ENCODE measurements at places on chromosomes 7 and 10.

GRCh38 chr10:14024329-14025202, 306.2 kb downstream of the FRMD4A start:
- DNase-seq = no peak

DNA sequence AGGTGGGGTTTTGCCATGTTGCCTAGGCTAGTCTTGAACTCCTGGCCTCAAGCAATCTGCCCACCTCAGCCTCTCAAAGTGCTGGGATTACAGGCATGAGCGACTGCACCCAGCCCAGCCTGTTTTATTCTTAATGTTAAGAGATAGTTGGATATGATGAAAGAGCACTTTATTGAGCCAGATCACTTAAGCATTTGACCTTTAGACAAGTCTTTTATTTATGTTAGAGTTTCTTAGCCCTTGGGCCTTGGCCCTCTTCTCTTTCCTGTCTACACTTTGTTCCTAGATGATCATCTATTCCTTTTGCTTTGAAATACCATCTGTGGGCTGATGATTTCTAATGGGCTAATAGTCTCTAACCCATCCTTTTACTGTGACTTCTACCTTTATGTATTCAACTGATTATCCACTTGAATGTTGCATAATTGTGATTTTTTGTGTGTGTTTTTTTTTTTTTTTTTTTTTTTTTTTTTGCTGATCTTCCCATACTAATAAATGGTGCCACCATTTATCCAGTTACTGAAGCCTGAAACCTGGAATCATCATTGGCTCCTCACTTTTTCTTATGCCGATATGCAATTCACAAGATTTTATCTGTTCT, 34.8 kb downstream of the BTRC start:
- no peak for DNase-seq

GRCh38 chr7:16318989-16319915, 102.1 kb downstream of the CRPPA start:
- DNase-seq = no peak

- no peak for DNase-seq
Observed at GRCh38 chr7:82389876-82390275, 53.7 kb downstream of the CACNA2D1 start.

DNA sequence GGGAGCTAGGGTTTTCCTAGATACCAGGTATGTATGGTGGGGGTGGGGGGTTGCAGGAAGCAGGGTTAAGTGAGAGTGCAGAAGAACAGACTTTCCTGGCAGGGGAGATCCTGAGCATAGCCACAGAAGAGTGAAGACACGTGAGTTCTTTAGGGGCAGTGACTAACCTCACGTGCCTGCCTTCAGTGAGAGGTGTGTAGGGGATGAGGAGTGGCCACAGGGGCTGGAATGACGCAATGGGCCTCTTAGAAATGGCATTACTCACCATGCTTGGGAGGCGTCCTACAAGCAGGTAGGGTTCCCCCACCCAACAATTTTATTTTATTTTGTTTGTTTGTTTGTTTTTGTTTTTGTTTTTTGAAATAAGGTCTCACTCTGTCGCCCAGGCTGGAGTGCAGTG, 698.6 kb upstream of the NRP1 start:
- no peak for DNase-seq

GRCh38 chr7:48251766-48252165, 80.5 kb downstream of the ABCA13 start:
- DNase-seq = no peak

DNA sequence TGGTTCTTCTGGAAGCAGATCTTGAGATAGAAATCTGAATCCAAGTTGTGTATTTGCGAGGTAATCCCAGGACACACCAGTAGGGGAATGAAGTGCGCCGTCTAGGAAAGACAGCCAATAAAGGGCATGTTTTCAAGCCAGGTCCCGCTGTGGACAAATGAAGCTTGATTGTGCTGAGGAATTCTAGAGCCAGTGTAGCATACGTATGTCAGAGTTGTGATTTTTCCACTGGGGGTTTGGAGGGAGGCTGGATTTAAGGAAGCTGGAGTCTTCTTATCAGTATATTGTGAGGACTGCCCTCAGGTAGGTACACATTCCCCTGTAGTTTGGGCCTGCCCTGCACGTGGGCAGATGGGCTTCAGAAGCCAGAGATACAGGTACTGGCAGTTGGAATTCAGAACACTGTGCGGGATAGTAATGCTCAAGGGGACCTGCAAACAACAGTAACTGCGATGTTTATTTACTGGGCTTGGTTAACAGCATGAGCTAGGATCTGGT, 50.9 kb downstream of the GALNT11 start:
- DNase-seq = peak; percentile 75

DNA sequence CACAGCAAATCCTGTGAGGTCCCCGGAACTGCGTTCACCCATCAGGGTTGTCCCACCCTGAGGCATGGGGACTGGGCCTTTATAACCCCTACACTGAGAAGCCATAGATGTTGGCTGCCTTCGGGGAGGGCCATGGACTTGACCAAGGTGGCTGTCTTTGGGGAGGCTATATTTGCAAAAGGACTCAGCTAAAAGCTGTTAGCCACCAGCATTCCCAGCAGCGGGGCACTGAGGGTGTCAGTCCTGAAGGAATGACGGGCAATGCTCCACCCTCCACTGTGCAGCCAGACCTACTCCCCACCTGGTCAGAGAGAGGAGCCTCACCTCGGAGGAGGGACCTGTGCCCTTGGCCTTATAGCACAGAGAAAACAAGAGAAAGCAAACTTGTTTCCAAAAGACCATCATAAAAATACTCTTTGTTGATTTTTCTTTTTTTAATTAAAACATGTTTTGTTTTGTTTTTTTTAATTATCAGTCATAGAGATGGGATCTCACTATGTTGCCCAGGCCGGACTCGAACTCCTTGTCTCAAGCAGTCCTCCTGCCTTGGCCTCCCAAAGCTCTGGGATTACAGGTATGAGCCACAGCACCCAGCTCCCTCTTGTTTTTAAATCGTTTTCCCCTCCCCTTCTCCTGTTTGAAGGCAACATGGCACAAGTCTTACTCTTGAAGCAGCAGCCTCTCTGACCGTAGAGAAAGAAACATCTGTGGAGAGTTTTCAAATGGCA, 26.7 kb upstream of the CUX1 start:
- DNase-seq = no peak

DNA sequence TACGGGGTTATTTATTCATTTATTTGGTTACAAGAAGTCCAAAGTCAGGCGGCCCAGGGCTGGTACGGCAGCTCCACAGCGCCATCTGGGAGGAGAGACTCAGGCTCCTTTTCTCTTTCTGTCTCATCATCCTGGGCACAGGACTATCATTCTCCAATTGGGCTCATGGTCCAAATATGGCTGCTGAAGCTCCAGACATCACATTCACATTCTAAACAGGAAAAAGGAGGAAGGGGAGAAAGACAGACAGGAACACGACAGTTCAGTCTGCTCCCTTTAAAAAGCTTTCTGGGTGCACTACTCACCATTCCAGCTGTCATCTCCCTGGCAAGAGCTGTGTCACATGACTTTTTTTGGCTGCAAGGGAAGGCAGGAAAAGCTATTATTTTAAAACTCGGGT, 74.4 kb upstream of the PDZD8 start:
- no peak for DNase-seq

DNA sequence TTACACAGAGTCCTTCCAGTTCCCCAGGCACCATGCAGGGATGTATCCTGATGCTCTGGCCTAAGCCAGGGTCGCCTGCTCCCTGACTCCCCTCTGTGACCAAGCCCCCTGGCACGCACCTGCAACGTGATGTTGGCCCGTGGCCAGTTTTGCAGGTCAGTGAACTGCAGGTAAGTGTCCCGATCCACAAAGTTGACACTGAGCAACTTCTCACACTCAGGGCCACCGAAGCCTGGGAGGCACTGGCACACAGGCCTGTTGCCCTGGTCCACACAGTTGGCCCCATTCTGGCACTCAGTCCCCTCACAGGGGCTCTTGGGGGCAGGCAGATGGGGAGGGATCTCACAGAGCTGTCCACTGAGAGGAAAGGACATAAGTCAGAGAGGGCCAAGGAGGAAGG, 174.3 kb downstream of the LCOR start:
- no peak for DNase-seq

DNA sequence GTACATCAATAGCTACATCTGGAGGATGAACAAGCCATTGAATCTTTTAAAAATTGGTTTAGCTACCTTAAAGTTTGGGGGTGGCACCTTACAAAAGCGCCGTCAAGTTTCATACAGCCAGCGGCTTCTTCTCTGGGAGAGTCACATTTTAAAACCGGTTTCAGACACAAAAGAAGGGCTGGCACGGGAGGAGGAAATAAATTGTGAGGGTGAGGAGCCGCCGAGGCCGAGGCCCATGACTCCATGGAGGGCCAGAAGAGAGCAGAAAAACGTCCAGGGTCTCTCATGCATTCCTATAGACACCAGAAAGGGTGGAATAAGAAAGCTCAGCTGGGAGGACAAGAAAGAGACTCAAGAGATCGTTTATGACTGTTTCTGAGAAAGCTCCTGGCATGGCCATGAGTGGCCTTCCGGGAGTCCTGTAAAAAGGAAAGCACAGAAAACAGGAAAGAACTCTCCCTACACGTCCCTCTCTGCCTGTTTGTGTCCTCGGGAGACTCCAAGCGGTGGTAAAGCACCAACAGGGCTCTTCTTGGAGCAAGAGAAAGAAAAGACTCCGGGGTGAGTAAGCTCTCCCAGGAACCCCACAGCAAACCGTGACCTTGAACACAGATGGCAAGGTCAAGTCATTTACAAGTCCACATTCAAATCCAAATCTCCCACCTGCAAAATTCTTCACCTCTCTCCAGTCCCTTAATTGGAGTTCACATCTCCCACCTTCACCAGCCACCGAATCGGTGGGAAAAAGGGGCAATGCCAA, 1.8 kb downstream of the FRAT2 start:
- DNase-seq = peak; percentile 88

DNA sequence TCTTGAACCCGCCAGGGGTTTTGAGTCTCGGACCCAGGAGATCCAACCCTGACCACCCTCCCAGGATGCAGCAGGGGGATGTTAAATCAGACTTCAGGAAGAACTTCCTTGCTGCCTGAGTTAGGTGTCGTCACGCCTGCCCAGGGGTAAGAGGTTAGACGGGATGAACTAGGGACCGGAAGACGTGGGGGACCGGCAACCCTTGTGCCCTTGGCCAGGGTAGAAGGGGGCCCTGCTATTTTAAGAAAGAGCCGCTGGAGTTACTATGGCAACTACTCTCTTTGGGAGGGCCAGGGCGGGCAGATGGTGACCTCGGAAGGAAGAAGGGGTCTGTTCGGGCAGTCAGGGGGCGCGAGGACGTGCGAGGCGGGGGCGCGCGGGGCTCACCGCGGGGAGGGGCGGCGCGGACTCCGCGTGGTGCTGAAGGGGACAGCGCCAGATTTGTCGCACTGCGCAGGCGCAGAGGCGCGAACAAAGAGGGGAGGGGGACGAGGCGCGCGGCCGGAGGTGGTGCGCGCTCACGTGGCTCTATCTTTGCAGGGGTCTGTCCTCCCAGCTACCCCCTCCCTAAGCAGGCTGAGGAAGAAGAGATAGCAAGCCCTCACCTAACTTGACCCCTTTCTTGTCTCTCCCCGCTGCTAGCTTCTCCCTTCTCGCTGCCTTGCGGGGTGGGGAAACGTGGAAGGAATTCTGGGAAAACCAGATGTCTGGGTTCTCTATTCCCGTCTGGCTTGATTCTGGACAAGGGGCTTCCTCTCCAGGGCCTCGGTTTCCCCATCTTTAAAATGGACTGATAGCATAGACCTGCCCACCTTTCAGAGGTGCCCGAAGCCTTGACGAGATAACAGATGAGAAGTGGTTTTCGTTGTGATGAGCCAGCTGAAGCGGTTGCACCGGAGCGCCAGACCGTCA, 940 bp upstream of the PSD start:
- peak; percentile 54 for DNase-seq

DNA sequence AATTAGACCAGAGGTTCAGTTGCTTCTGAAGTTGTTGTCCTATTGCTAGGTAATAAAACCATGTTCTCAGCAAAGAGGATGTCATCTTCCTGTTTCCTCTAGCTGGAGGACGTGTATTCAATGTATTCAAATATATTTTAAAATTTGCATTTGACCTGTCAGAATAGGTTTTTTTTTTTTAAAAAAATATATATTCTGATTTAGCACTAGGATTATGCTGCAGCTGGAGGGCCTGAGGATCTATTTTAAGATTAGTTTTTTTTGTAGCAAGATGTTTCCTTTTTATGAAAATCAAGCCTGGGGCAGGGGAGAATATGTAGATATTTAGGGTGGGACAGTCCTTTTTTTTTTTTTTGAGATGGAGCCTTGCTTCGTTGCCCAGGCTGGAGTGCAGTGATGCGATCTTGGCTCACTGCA, 337.0 kb downstream of the FRMD4A start:
- DNase-seq = no peak

Measured in ACHN (cell line).